Hematopoietic multipotent progenitor cell treated with erythropoietin and hydrocortisone succinate and interleukin-3 and kit ligand, for 15 days (in vitro differentiated cells): ENCODE measurements at places on chromosomes 2 and 18.
A peak's percentile ranks its signal among the peaks of the same experiment; 100 is the strongest.

GRCh38 chr18:37565101-37565976, at the start of gene CELF4:
Gene CELF4 (minus strand): TSS chr18:37565798.
- DNase-seq: no peak

- no peak for DNase-seq
Measured at GRCh38 chr2:110101901-110102803, 13.5 kb downstream of the MALL start.

- no peak for DNase-seq
Measured at GRCh38 chr18:32958746-32959145, 185.9 kb upstream of the KLHL14 start.

GRCh38 chr2:212489719-212490346, 48.8 kb downstream of the ERBB4 start:
- DNase-seq: no peak

DNA sequence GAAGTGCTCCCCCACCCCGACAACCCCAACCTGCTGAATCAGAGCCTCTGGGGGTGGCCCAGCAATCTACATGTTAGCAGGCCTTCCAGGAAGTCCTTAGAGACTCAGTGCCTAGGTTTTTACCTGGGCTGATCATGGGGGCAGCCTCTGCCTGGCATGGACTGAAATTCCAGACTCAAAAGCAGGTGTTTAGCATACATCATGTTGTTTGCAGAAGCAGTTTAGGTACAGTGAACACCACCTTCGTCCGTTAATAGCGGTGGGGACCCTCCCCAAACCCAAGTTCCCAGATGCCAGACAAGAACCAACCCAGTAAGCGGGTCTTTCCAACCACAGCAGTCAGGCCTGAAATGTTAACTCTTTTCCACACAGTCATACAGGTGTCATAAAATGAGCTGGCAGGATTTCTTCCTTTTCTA, 26.4 kb upstream of the GALR1 start:
- no peak for DNase-seq

DNA sequence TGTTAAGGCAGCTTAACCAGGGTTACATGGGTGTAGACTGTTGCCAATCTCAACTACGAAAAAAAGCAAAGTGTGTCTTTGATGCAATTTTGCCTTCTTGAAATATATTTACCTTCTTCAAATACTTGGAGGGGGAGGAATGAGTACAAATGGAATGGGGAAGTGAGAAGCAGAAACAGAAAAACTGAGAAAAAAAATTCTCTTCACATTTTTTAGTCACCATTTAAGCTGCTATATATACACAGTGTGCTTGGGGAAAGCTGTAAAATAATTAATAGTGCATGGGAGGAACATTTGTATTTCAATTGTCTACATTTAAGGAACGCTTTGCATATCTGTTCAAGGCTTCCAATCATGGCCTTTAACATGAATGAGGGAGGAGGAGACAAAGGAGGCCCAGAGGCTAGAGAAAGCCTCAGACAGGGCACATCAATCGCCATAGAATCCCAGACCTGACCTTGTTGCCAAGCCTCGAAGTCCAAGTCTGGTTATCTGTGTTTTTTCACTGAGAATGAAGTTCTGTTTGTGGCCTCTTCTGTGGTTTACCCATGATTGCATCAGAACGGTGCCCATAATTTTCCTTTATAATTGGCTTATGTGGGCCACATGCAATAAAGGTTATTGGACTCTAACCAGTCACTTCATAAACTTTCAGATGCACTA, 158.6 kb downstream of the PIK3C3 start:
- DNase-seq: no peak

DNA sequence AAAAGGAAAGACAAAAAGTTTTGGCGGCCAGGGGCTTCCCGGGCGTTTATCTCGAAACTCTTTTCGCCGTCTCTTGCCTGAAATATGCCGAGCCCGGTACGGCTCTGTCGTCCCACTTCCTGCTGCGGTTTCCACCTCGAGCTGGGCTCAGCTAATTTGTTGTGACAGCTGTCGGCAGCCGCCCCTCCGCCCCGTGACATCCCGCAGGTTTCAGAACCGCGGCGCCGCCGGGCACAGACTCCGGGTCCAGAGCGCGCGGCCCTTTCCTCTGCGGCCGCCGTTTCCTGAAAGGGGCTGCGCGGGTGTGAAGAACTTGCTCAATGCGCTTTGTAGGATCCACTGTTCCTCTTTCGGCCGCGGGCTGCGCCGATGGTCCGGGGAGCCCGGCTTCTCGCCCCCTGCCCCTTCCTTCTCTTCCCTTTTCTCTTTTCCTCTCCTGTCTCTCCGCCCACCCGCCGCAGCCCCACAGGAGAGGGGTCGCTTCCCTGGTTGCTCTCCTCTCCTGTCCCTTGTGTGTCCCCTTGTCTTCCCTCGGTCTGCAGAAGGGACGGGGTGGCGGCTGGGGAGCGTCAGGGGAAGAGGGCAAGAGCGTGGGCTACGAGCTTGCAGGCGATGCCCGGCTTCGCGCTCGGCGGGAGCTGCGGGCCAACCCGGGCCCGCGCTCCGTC, 648 bp downstream of the ARID5A start:
- peak; percentile 12 for DNase-seq

GRCh38 chr18:9643549-9643948, 29.2 kb upstream of the PPP4R1 start:
- DNase-seq: no peak

DNA sequence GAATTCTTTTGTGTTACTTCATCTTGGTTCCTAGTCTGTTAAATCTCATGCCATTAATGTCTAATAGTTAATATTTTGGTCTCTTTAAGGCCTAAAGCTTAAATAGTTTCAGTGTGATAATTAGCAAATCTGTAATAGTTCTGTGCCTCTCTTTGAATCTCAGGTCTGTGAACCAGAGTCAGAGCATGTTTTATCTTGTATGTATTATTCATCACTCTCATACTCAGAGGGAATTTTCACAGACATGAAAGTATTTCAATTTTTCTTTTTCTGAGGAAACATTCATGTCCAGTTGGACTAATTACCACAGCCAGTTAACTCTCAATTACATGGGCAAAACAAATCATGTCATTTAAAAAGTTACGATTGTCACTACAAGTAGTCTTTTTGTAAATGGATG, 931.9 kb upstream of the SLC39A10 start:
- no peak for DNase-seq

DNA sequence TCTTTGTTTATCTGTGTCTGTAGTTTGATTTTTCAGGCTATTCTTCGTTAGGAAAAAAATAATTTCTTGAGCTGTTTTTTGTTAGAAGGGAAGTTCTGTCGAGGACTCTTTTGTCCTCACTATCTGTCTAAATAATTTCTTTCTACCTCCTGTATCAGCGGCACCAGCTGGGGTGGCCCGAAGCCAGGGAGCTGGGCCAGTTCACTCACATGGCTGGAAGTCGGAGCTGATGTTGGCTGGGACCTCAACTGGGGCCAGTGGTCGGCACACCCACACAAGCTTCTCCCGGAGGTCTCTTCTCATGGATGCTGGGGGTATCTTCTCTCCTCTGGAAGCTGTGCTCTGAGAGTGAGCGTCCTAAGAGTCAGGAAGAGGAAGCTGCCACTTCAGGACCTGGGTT, 8.0 kb upstream of the PDIA6 start:
- DNase-seq: no peak

DNA sequence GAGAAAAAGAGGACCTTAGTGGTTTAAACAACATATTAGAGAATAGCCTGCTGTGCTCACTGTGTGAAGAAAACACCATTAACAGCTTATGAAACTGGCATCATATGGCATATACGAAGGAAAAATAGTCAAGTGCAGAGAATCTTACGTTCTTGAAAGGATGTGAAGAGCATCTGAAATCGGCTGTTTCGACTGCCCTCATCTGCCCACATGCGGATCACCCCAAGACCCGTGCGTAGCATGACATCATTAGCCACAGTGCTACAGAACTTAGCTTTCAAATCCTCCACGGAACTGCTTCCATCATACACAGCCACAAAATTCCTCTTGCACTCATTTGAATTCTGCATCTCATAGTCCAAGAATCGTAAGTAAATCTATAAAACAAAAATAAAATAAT, 84.3 kb downstream of the NETO1 start:
- no peak for DNase-seq

DNA sequence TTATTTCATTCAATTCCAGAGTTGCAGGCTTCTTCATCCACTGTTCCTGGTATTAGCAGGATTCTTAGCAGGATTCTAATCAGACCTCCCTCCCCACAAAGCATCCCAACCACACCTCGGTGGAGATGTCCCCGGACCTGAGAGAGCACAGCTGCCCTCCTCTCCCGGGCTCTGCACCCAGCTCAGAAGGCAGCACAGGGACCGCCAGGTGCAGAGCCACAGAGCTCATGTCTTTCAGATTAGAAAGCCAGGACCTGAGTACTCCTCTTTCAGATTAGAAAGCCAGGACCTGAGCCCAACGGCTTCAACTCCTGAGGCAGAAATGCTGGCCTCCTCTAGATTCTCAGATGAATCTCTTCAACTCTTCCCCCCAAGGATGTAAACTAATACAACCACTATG, 152.3 kb downstream of the MYO5B start:
- no peak for DNase-seq

DNA sequence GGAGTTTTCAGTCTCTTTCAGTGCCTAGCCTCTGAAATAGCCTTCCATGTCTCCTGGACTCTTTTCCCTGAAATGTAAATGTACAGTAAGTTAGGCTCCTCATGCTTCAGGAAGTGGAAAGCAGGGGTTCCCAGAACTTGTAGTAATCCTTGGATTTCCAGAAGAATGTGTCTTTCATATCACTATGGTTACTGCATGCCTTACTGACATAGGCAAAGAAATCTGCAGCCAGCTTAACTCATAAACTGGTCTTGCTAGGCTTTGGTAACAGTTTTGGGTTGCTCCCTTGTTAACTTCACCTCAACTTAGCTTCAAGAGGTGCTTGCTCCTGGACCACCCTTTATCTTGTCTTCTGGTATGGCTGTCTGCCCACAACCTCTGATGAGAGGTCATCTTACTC, 686.8 kb upstream of the DDX18 start:
- no peak for DNase-seq

GRCh38 chr2:37558623-37559022, 112.8 kb downstream of the CDC42EP3 start:
- DNase-seq: no peak

GRCh38 chr2:33619028-33619427, 19.9 kb upstream of the FAM98A start:
- no peak for DNase-seq

DNA sequence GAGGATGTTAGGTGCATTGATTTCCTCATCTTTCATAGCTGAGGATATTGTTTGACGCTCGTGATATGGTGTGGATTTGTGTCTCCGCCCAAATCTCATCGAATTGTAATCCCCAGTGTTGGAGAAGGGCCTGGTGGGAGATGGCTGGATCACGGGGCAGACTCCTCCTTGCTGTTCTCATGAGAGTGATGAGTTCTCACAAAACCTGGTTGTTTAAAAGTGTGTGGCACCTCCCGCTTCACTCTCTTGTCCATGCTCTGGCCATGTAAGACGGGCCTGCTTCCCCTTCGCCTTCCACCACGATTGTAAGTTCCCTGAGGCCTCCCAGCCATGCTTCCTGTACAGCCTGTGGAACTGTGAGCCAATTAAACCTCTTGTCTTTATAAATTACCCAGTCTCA, 28.4 kb upstream of the GPC1 start:
- no peak for DNase-seq

DNA sequence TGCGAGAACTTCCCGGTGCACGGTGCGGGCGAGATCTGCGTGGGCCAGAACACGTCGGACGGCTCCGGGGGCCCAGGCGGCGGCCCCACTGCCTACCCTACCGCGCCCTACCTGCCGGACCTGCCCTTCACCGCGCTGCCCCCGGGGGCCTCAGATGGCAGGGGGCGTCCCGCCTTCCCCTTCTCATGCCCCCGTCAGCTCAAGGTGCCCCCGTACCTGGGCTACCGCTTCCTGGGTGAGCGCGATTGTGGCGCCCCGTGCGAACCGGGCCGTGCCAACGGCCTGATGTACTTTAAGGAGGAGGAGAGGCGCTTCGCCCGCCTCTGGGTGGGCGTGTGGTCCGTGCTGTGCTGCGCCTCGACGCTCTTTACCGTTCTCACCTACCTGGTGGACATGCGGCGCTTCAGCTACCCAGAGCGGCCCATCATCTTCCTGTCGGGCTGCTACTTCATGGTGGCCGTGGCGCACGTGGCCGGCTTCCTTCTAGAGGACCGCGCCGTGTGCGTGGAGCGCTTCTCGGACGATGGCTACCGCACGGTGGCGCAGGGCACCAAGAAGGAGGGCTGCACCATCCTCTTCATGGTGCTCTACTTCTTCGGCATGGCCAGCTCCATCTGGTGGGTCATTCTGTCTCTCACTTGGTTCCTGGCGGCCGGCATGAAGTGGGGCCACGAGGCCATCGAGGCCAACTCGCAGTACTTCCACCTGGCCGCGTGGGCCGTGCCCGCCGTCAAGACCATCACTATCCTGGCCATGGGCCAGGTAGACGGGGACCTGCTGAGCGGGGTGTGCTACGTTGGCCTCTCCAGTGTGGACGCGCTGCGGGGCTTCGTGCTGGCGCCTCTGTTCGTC, 1.7 kb downstream of the FZD7 start:
- DNase-seq: no peak

- no peak for DNase-seq
Measured at GRCh38 chr2:196437626-196438025, 201.9 kb upstream of the CCDC150 start.

- DNase-seq: no peak
Measured at GRCh38 chr2:205077159-205077558, 531.9 kb downstream of the PARD3B start.

GRCh38 chr2:157394928-157395327, 49.0 kb downstream of the CYTIP start:
- no peak for DNase-seq

- no peak for DNase-seq
Measured at GRCh38 chr18:79387214-79387613, 8.5 kb upstream of the NFATC1 start.

GRCh38 chr2:15882761-15883497, 57.4 kb upstream of the MYCN start:
- no peak for DNase-seq
